Stimulated activated CD4-positive, alpha-beta T cell treated with anti-CD3 and anti-CD28 coated beads, Interleukin-4, amount 100 ng/mL, for 4 hours (primary cell): ENCODE measurements at places on chromosomes 1 and 21.

- no peak for DNase-seq
These were observed 1192.1 kb upstream of the B3GALT2 start for GRCh38 chr1:194378517-194378916.

- no peak for DNase-seq
These were observed 106.0 kb downstream of the CLIC6 start for GRCh38 chr21:34774750-34775149.

DNA sequence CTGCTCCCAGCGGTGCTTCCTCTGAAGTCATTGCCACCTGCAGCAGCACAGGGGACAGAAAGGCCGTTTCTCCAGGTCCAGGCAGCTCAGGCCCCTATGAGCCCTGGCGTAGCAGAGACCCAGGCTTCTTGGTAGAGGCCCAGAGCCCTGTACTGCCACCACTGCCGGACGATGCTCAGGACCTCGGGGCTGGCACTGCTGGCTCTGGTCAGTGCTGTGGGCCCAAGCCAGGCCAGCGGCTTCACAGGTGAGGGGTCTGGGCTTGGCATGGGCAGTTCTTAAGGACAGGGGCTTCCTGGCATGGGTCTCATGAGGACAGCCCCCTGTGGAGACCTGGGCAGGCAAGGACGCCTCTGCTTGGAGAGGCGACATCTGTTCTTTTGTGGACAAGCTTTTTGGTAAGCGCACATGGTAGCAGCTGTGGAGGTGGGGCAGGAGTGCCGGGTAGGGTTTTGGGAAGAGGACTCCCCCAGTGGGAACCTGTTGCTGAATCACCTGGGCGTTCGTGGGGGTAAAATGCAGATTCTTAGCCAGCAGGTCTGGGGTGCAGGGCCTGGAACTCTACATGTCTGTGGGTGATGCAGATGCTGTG, at the start of gene UMODL1:
Gene UMODL1 (plus strand): TSS at position 172 of the 592 bp plus-strand sequence. CDS start 0 bp downstream, at position 172.
- DNase-seq: no peak

DNA sequence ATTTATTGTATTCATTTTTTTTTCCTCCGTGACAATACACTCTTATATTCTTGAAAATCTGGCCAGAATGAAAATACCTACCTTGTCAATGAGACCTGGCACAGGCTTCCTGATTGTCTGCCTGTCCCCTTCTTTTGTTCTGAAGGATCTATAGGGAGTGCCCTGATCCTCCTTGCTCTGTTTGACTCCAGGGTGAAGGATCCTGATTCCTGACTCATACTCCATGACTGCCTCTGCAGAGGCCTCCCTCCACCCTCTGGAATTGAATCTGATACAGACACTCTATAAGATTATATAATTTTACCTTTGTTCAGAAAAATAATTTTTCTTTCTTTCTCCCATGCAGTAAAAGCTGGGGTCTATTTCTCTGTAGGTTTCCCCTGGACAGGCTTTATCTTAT, 116.2 kb downstream of the HMCN1 start:
- no peak for DNase-seq

- DNase-seq: no peak
These were observed 34.1 kb upstream of the LHX4 start for GRCh38 chr1:180195916-180196315.

GRCh38 chr21:27320868-27321267, 354.0 kb upstream of the ADAMTS5 start:
- no peak for DNase-seq

DNA sequence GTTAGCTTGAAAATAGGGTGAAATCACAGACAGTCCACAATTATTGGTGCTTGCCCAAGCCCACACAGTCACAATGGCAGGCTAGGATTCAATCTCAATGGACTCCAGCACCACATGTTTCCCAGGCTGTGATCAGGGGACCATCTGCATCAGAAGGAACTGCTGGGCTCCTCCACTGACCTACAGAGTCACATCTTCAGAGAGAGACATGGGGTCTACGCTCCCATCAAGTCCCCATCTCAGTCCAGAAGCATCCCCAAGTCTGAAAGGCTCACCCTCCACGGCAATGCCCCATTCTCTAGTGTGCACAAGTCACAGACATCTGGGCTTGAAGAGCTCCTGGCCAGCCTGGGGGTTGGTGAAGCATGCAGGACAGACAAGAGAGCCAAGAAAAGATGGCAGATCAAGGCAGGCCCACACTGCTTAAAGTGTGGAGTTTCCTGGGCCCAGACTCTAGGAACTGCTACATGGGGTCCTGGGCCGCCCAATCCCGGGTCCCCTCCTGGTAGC, 262.5 kb downstream of the NPHP4 start:
- DNase-seq: no peak

GRCh38 chr1:211287218-211287617, 28.1 kb downstream of the RCOR3 start:
- no peak for DNase-seq

DNA sequence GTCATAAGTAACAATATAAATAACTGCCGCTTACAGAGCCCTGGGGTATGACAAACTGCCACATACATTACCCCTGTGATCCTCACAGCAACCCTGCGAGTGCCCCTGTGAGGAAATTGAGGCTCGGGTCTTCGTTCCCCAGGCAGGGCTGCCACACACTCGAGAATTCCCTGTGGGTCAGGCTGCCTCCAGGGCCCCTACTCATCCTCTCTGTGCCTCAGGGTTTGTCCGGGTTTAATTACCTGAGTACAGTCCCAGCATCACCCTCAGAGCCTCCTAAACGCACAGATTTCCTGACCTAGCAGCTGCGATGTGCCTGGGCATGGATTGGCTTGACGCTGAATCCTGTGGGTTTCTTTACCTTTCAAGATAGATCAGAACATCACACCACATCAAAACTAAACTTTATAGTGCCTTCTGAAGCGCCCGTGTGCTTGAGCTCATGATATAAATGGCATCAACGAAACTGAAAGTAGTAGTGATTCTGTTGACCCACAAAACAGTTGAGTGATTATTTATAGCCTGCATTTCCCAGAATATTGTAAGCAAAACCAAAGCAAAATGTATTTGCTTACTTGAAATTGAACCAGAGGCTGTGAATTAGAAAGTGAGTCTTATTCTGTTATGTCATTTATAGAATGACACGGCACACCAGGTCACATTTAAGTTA, 14.0 kb downstream of the SLC37A1 start:
- peak; percentile 39 for DNase-seq

- no peak for DNase-seq
These were observed 11.9 kb upstream of the CAPN2 start for GRCh38 chr1:223700388-223700918.
